Mucosa of gallbladder (tissue), 1 donor: ENCODE measurements at places on chromosomes 3 and 15.

GRCh38 chr15:57229051-57229450, 147.3 kb upstream of the CGNL1 start:
- no peak for DNase-seq

DNA sequence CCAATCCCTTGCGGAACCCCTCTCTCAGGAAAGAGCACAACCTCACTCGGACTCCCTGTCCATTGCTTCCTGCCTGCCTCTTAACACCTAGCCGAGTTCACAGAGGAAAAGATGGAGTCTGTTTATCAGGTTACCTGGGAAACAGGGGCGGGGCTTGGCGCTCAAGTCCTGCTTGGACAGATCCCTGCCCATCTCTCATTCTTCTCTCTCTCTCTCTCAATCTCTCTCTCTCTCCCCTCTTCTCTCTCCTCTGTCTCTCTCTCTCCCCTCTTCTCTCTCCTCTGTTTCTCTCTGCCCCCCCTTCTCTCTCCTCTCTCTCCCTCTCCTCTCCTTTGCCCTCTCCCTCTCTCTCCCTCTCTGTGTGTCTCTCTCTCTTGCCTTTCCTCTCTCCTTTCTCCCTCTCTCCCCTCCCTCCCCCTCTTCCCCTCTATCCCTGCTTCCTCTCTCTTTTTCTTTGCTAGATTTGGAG, at the start of gene EFHB:
EFHB (minus strand) TSS at position 120 of the 469 bp plus-strand sequence. CDS start 199 bp downstream, outside the sequence.
- peak; percentile 72 for DNase-seq

DNA sequence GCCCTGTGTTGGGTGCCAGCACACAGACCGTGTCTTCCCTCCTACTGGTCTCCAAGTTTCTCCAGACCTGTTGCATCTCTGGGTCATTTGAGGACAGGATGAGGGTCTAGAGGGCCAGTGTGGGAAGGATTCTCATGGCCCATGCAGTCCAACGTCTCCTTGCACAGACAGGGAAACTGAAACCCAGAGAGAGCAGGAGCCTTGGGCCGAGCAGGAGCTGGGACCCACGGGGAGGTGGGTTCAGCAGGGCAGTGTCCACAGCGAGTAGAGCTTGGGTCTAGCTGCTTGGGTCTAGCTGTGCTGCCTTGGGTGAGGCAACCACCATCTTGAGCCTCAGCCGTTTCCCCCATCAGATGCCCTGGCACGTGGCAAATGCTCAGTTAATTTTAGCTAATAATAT, 32.3 kb downstream of the HDAC11 start:
- no peak for DNase-seq

GRCh38 chr15:29065571-29065970, 179.8 kb downstream of the APBA2 start:
- no peak for DNase-seq

DNA sequence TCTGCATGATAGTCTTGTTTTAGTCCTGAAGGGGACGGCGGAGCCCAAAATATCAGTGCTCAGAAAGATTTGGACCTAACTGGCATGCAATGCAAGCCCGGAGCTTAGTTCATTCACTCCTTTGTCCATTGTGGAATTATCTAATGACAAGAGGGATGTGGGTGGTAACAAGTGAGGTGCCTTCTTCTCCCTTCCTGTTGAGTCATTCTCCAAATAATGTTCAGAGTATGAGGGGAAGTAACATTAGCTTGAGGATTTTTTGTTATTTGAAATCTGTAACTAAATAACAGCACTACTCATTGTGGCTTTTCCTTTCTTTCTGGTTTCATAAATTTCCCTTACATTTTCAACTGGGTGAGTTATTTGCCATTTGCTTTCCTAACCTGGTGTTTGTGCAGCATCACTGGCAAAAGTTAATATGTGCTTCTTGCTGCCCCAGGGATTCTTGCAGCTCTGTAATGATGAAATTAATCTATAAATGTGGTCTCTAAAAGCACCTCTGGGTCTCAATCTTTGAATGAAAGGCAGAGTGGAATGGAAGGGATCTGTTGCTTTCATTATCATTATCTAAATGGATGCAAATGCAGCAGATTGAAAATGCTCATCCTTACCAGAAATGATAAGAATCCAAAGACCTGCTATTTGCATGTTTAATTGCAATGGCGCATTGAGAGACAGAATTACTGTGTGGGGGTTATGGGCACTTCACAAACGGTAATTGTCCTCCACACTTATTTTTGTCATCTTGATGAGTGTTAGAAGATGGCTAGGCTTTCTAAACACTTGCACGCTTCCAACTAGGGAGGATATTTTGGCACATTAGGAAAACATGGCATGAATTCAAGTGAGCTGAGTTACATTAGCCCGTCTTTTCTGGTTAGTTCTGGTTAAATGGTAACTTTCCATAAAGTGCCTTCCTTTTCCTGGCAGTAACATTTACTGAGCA, 89.9 kb upstream of the MITF start:
- DNase-seq = no peak

DNA sequence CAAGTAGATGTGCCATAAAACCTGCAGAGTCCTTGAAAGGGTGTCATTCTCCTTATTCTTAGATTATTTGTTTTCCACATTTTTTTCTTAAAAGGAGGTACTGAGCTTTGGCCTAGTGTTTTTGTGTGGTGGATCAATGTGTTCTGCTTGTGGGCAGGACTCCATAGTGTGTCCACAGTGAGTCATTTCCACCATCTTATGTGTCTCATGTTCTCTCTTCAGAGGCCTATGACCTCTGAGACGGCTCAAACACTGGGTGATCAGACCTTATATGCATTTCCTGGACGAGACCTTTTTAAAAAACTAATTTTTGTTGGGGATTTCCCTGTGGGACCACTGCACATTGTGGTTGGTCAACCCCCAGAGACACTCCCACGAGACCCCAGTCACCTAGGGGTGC, 93.4 kb downstream of the CHCHD4 start:
- no peak for DNase-seq

GRCh38 chr3:140198242-140198641, 263.3 kb downstream of the CLSTN2 start:
- DNase-seq = no peak

DNA sequence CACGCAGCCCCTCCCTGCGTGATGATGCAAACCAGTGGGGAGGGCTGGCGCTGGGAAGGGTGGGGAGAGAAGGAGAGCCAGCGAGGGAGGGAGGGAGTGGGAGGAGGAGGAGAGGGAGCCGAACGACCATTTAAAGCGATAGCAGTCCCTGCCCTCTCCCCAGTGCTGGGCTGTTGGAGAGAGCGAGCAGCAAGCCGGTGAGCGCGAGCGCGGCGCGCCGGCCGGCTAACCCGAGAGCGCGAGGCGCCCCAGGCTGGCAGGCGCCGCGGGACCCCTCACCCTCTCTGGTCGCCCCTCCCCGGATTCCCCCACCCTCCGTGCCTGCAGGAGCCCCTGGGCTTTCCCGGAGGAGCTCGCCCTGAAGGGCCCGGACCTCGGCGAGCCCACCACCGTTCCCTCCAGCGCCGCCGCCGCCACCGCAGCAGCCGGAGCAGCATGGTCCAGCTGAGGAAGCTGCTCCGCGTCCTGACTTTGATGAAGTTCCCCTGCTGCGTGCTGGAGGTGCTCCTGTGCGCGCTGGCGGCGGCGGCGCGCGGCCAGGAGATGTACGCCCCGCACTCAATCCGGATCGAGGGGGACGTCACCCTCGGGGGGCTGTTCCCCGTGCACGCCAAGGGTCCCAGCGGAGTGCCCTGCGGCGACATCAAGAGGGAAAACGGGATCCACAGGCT, at the start of gene GRM7:
GRM7 (plus strand) TSS at position 162 of the 671 bp plus-strand sequence.
- DNase-seq = peak; percentile 15

- DNase-seq = no peak
Observed at GRCh38 chr3:45371621-45372020, 16.8 kb upstream of the LARS2 start.

DNA sequence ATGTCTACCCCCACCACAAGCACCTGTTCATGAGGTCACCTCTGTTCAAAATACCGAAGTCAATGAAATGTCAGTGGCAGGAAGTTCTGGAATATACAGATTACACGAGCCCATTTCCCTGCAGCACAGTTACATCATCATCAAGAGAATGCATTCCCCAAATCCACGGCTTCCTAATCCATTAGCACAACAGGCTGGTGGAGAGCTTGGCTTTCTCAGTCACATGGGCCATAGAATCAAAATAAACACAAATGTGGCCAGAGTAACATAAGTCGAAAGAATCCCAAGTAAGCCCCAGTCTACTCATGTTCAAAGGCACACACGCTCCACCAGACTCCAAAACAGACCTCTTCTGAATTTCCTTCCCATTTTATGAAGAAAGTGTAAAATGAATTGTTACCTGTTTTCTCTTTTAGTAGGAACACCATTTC, 419.3 kb downstream of the MAGI1 start:
- no peak for DNase-seq

GRCh38 chr15:28118083-28118482, 19.0 kb upstream of the OCA2 start:
- DNase-seq = no peak

GRCh38 chr3:171514466-171514865, 54.3 kb upstream of the TNIK start:
- DNase-seq = no peak
